Esophagus muscularis mucosa (tissue), 4 donors: ENCODE measurements at places on chromosomes 11 and 22.

DNA sequence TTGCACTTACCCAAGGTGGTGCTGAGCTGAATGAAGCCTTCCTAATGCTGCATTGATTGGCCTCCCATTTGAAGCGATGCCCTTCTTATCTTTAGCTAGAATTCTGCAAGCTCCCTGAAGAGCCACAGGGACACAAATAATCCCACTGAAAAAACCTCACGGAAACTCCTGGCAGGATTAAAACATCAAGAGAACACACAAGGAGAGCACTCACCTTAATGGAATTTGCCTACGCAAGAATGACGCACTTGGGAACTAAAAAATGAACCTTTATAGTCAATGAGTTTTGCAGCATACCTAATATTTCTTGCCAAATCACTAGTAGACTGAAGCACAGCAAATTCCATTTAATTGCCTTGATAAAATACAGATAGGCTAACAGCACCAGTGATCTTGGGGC lies 232.8 kb upstream of the UBASH3B start:
- no peak for DNase-seq

DNA sequence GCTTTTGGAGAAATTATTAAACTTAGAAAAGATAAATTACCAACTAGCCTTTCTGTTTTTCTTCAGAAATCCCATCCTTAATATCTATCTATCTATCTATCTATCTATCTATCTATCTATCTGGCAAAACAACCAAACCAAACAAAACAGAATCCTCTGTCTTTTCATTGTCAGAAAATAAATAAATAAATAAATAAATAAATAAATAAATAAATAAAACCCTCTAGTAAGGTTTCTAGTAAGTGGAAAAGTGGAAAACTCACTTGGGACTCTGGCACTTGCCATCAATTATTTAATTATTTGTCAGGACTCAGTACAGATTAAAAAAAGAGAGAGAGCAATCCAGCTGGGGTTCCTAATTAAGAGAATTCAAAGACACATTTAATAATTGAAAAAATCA lies 556.2 kb upstream of the CHORDC1 start:
- no peak for DNase-seq

DNA sequence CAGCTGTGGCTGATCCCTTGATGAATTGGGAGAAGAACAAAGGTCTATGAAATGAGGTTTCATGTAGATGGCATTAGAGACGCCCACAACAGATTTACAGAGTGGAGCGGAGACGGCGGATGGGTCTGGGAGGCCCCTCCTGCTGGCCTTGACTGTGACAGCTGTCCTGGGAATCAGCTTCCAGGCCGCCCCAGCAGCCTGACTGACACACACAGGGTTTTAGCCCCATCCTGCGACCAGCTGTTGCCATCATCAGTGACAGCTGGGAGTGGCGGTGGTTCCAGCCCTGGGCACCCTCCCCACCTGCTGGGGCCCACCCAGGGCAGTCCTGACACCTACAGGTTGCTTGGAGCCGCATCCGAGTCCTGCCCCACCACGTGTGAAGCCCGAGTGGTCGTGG lies 64.0 kb upstream of the PPP6R3 start:
- DNase-seq: no peak

DNA sequence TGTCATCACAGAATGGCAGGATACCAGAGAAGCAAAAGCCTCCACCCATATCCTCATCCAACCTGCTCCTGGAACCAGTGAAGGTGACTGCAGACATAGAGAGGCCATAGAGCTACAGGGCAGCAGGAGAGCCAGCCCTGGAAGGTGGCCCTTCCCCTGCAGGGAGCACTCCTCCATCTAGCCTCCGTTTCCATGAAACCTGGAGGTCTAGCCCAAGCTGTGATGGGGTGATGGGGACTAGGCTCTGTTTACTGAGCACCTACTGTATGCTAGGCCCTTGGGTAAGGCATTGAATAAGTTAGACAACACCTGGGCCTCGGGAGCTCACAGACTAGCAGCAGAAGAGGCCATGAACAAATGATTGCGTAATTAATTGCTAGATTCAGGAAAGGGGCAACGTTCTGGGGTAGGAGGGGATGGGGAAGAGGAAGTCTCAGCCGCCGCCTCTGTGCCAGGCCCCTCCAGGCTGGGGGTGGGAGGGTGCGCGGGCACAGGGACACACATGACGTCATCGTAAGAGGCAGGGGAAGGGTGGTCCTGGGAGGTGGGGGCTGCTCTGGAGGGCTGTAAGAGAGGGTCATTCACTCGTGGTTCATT lies 784 bp upstream of the SYNGR1 start:
- DNase-seq: no peak

GRCh38 chr11:109939166-109939810 lies 153.9 kb upstream of the ZC3H12C start:
- DNase-seq: no peak

GRCh38 chr11:27391331-27392015 lies 28.5 kb upstream of the CCDC34 start:
- no peak for DNase-seq
